ENCODE measurements at places on chromosomes 2 and 18.

DNA sequence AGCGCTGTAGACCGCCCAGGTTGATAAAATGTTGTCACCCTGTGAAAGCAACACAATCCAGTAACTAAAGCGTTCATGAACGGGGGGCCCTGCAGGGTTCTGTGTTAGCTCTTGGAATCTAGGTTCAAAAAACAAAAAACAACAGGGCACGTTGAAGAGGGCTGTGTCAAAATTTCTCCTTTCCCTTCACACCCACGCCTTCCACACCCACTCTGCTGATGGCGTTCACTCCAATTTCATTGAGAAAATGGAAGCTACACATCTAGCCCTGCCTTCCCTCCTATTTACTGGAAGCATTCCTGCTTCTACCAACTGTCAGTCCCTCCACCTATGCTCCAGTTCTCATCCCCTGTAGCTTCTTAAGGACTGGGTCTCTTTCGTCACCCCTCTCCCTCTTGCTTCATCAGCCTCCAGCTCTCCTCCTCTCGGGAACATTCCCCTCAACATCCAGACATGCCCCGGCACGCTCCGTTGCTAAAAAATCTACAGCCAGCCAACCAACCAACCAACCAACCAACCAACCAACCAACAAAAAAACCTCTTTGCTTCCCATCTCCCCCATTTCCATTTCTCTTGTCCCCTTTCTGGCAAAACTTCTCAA is 98.4 kb upstream of the SP3 start:
- ATAC-seq: no peak

- no peak for ATAC-seq
These were observed 994.0 kb downstream of the TSN start for GRCh38 chr2:122749405-122749804.

GRCh38 chr2:16821692-16822091 is 156.1 kb upstream of the CYRIA start:
- ATAC-seq: no peak

DNA sequence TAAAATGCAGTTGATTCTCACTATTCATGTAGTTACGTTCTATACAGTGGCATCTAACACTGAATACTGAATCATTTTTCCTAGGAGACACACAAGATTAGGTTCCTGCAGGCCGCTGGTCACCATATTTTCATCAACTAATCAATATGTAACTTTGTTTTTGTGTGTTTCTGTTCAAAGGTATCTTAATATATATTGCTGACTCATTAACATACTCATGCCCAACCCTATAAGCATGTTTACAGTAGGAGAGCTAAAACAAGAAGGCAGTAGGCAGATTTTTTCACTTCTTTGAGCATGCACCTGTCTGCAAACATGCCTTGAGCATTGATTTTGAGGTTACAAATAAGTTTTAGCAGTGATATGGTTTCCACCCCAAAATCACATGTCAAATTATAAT is 30.3 kb upstream of the CNGA3 start:
- ATAC-seq: no peak
